Stimulated activated CD8-positive, alpha-beta memory T cell treated with anti-CD3 and anti-CD28 coated beads, Interleukin-7, amount 100 ng/mL, for 1 hour (primary cell): ENCODE measurements at places on chromosomes 3 and 15.

GRCh38 chr3:155093261-155093660, 13.1 kb downstream of the MME start:
- no peak for DNase-seq

GRCh38 chr15:97861529-97862260, 98.8 kb upstream of the ARRDC4 start:
- DNase-seq = no peak

DNA sequence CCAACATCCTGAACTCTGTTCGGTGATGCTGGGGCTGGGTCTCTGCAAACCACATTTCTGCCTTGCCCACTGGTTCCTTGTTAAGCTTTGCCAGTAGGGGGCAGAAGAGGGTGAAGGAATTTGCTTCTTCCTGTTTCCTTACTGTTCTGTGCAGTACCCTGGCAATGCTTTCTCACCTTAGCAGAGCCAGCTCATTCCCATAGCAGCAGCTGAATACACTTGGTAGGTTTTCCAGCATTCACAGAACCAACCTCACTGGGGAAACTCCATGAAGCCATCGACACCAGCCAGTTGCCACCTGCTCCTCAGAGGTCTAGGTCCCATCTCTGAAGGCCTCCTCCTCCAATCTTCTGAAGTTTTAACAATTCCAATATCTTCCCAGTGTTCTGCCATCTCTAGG, 308.4 kb downstream of the PDCD6IP start:
- no peak for DNase-seq

DNA sequence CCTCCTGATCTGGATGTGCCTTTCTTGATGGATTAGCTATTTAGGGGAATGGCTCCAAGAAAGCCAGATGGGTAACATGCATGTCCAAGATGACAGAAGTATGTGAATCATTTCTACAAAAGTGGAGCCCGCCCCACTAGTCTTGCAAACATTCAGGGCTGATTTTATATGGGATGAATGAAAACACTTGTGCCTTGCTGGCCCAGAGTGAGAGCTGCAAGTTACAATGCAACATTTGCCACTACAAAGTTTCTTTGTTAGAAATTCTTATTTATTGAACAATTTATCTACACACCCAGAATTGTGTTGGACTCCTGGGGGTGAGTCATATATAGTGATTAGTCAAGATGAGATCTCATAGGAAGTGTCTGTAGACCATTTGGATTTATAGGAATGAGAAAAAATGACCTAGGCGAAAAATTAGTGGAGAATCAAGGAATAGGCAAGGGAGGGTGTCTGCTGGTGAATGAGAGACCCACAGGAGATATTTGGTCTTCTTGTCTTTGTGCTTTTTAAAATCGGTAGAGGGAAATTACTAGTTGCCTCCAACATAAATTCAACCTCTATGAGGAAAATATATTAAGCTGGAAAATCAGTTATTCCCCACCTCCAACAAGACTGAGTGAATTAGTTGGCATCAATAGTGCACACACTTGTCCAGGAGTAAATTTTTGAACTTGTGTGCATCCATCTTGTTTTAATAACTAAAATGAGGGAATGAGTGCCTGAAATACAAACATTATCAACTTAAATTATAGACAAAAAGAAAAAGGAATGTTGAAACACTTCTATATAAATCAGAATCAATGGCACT, 53.5 kb upstream of the DCBLD2 start:
- DNase-seq = no peak

DNA sequence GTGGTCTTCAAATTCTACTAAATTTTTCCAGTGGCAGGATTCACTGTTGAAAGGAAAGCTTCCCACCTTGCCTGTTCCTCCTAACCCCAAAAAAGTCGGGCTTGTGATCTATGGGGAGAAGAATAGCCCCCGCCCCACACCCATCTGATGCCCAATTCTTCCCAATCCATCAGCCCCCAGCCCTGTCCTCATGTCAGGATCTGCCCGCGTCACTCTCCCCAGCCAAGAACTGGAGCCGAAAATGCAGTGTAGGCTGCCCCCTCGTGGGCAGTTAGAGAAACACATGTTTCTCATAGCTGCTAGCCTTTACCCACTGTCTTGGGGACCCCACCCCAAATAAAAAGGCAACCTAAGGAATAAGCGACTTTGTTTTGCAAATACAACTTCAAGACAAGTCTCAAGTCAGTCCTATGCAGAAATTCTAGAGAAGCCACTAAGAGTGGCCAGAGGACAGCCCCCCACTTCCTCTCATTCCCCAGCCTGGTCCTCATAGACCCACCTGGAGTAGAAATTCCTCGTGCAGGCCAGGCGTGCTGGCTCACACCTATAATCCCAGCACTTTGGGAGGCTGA, 13.0 kb upstream of the CSK start:
- no peak for DNase-seq

GRCh38 chr3:23815879-23816278, 10.1 kb downstream of the UBE2E1 start:
- DNase-seq = no peak

GRCh38 chr3:180755556-180755955, 76.3 kb upstream of the CCDC39 start:
- no peak for DNase-seq

DNA sequence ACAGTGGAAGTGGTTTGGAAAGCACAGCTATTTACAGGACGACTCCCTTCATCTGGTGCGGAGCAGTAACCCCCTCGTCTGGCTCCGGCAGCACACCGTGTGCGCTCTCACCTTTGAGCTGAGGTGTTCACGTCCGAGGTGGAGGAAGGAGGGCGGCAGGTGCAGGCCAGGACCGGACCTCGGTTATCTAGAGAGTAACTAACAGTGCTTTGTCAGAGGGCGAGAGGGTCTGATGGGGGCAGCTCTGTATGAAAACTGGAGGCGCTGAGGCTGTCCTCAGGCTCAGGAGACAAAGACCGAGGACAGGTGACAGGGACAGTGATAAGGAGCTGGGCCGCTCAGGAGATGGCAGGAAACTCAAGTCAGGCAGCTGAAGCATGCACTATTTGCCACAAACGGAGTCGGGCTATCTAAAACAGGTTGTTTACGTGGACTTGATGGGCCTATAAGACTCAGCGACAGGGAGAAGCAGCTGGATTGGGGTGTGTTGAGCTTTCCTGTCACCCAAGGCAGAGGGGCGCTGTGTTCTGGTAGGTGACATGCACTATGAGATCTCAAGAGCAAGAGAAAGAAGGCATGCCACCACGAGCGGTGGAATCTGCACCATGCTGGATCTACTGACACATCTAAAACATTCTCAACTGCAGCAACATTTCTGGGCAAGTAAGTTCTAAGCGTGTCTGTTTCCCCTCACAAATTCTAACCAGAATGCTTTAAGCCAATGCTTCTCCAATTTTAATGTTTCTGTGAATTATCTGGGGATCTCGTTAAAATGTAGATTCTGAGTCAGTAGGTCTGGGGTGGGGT, 155.2 kb downstream of the XXYLT1 start:
- no peak for DNase-seq

DNA sequence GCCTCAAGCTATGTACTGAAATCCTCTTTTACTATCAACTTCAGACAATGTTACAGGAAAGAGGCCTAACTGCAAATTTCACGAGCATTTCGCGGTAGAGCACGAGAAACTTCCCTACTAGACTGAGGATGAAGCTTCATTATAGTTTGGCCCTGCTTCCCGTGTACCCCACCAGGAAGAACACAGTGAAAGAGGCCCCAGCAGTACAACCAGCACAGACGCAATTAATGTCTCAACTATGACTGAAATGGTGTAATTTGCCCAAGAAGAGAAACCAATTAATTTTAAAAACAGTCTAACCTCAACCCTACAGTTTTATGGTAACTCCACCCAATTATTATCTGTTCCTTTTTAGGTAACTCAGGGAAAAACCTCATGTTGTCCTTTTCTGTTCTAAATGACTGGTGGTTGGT, 12.1 kb downstream of the CHSY1 start:
- DNase-seq = no peak

DNA sequence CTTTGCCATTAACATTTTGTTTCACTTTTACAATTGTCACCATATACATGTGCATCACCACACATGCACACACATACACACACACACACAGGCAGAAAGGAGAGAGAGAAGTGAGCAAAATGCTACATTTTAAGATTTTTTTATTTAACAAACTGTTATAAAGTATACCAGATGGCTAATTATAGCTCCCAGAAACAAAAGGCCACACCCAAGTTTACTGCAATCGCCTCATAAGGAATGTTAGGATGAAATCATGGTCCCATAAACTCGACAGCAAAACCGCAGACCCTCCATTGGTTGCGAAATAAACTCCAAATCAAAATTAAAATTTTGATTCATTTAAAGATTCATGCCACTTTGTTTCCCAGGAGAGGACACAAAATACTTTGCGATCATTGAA, 16.1 kb upstream of the C15orf61 start:
- DNase-seq = no peak

GRCh38 chr3:78690766-78691165, 1077.0 kb downstream of the ROBO1 start:
- DNase-seq = no peak

GRCh38 chr15:44595246-44595645, 58.3 kb downstream of the EIF3J start:
- no peak for DNase-seq

GRCh38 chr15:39534996-39535395, 45.9 kb upstream of the THBS1 start:
- no peak for DNase-seq
